Hypothalamus (tissue), 51 donors: ENCODE measurements at places on chromosomes 16 and 17.

DNA sequence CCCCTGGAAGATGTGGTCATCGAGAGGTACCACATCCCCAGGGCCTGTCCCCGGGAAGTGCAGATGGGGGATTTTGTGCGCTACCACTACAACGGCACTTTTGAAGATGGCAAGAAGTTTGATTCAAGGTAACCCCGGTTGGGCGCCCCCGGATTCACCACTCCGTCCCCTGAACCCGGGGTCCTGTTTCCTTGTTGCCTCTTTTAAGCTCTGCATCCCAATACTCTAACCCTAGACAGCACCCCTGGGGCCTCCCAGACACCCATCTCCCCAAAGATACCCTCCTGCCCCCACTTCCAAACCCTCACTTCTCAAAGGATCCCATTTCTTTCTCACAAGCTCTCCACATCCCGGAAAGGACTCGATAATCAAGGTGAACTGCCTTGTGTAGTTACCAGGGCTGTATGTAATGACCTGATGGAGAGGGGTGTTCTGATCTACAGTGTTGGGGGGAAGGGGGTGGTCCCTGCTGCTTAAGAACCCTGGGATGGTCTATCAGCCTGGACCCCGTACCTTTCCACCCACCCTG lies 412 bp downstream of the FKBP10 start:
- DNase-seq, result no peak

GRCh38 chr16:56424791-56425438 lies 430 bp downstream of the AMFR start:
- DNase-seq, result peak; percentile 37

- no peak for DNase-seq
Measured at GRCh38 chr17:27423651-27424050, 32.6 kb upstream of the KSR1 start.

DNA sequence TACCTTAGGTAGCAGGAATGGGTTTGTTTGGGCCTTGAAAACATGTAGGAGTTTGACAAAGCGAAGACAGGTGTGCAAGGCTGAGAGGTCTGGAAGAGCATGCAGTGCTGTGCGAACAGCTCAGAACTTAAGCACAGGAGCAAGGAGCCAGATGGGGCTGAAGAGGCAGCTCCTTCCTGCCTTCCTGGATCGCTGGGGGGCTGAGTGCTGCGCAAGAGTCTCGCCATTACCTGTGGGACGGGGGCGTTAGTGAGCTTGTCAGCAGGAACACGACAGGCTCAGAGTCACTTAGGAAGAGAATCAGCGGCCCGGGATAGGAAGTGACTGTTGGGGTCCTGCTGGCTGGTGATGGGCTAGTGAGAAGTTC lies 464 bp upstream of the MRM1 start:
- no peak for DNase-seq

GRCh38 chr17:29041571-29041970 lies 1.4 kb upstream of the PIPOX start:
- DNase-seq, result no peak

DNA sequence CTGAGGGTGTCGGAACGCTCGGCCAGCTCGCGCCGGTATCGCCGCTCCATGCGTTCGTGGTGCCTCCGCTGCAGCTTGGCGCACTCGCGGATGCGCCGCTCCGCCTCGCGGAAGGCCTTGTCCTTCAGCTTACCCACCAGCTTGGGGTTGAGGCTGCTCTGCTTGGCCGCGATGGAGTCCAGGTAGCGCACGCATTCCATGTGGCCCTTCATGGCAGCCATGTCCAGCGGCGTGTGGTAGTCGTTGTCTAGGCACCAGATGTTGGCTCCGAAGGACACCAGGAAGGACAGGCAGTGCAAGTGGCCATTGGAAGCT lies 2.8 kb downstream of the USH1G start:
- no peak for DNase-seq

GRCh38 chr17:40095944-40096791 lies 4.2 kb downstream of the NR1D1 start:
- DNase-seq, result no peak

DNA sequence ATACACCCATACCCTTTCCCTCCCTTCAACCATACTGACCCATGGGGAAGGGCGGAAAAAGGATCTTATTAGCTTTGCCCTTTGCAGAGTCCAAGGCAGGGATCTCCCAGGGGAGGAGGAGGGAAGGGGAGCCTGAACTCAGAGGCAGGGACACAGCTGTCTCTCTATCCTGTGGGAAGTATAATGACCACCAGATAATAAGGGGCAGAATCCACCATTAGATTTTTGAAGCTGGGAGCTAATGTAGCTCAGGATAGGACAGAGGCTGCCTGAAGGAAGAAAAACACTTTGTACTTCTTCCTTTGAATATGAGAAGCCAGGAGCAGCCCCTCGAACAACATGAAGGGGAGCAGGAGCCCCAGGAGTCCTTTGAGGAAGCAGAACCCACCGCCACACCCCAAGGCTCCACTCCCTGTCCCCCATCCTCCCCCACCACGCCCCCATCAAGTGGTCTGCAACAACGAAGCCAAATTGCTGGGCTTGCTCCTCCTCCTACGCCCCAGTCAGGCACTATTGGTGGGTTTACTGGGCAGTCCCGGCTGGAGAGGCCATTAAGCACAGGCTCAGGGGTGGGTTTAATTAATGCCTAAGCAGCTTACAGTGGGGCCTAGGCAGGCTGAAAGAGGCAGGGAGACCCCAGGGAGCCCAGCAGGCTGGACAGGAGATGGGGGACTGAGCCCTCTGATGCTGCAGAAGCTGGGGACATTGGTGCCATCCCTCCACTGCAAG lies 5.3 kb downstream of the MPP2 start:
- no peak for DNase-seq

GRCh38 chr16:2777903-2778629 lies 986 bp upstream of the ELOB start:
- peak; percentile 64 for DNase-seq

DNA sequence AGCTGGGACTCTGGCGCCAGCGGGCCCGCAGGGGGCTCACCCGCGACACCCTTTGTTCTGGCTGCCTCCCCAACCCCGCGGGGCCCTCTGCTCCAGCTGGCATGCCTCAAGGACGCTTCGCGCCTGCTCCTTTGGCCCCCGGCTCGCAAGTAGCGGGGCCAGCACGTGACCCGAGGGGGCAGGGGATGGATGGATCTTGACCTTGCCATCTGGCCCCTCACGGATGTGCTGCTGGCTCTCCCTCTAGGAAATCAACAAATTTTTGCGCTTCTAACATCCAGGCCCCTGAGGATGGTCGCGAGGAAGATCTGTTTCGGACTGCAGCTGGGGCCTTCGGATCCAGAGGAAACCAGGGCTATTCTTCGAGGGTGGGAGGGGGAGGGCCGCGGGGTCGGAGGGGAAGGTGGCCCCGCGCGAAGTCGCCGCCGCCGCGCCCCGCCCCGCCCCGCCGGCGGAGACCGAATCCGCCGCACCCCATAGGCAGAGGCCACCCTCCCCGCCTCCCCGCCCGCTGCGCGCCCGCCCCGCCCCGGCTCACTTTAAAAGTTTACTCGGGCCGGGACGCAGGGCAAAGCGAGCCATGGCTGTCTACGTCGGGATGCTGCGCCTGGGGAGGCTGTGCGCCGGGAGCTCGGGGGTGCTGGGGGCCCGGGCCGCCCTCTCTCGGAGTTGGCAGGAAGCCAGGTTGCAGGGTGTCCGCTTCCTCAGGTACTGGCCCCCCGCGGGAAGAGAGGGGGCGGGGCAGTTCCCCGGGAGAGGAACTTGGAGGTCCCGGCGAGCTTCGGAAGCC lies at the start of gene ACSF2:
ACSF2 (plus strand) TSS at position 537 of the 790 bp plus-strand sequence; CDS start at position 581, 44 bp downstream.
- DNase-seq, result peak; percentile 16

DNA sequence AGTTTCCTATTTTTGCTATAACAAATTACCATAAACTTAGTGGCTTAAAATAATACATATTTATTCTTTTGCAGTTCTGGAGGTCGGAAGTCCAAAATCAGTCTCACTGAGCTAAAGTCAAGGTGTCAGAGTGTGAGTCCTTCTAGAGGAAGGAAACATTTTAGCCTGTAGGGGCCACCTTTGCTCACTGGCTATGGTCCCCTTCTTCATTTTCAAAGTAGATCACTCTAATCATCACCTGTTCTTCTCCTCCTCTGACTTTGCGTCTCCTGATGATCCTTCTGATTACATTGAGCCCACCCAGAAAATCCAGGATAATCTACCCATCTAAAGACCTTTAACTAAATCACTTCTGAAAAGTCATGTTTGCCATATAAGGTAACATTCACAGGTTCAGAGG lies 534.4 kb upstream of the SALL1 start:
- no peak for DNase-seq

- no peak for DNase-seq
Measured at GRCh38 chr16:47904691-47905090, 251.1 kb downstream of the ABCC12 start.

DNA sequence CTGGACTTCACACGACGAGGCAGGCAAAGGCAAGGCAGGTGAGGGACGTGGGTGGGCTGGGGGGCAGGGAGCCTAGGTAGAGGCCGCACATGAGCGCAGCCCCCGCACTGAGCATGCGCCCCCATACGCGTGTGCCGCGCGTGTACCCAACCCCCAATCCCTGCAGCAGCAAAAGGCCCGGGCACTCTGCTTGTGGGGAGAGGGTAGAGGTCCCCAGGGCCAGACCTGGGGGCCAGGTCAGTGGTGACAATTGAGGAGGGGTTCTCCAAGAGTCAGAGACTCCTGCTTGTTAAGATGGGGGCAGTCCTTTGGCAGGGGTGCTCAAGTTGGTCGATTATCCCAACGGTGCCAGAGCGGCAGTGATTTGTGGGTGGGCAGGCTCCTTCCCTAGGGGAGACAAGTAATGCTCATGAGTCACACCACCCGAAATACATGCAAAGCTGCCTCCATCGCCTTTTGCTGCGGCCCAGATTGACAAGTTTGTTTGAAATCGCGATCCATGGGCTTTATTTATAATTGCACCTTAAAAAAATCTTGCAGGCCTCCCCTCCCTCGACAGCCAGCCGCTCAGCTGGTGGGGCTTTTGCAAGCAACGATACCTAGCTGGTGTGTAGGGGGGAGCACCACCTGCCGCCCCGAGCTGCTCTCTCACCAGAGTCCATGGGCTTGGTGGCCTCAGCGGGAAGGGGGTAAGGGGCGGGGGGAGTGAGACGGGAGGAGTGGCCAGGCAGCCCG lies 1.1 kb upstream of the GIT1 start:
- no peak for DNase-seq

DNA sequence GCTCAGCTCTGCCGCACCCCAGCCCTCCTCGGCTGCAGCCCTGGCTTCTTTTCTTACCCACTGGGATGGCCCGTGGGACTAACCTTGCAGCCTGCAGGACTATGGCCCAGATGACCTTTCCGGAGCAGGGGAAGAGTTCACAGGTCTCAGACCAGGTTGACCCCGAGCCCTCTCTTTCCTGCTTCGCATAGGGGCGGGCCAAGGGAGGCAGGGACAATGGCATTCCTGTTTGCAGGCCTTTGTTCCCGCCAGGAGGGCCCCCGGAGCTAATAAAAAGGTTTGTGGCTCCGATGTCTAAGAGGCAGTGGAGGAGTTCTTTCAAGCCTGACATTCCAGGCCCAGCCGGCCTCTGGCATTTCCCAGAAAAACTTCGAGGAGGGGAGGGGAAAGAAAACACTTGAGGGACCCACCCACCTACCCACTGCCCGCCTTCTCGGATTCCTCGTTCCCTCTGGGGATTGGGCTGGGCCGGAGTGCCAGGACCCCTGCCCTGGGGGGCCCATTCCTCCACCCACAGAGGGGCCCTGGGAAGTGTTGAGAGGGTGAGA lies 5.8 kb upstream of the SOCS3 start:
- DNase-seq, result no peak

DNA sequence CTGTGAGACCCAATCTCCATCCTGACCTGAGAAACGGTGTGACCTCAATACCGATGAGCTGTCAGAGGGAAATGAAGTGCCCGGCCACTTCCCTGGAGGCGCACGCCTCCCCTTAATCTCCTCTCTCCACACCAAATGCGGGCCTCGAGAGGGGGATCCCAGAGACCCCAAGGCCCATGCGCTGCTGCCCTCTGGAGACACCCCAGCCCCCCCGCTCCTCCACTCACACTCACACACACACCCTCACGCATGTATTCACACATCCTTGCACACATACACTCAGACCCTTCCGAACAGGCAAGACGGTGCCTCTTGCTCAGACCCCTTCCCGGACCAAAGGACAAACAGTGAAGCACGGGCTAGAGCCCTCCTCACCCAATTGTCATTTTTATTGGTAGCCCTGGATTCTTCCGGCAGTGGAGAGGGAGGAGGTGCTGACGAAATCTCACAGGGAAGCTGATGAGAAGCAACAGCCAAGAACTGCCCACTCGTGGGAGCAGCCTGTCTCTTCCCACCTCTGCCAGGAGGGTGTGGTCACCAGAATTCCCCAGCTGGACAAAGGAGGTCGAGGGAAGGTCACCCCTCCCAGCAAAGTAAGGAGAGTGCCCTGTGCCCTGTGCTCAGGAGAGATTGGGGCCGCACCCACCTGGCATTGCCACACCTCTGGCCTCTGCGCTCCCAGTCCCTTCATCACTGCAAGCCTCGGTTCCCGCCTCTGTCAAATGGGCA lies 136.0 kb upstream of the TNRC6C start:
- DNase-seq, result no peak

DNA sequence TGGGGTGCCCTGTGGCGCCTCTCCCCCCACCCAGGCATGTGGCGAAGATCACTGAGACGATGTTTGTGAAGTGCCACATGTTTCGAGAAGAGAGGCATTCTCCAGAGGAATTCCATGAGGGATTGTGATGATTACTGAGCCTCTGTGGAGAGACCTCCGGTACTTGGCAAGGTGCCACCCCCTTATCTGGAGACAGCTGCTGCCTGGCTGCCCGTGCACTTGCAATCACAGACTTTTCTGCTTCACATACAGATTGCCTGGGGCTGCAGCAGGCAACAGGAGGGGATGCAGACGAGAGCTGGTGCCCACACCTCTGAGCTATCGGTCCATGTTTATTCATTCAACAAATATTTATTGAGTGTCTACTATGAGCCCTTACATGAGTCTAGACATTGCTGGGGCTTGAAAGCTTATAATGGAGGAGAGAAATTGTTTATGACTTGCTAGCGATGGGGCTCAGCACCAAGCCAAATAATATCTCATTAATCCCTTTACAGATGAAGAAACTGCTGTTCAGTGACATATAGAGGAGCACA lies 317.2 kb upstream of the ZFHX3 start:
- no peak for DNase-seq

GRCh38 chr17:37305406-37305905 lies 70.3 kb upstream of the C17orf78 start:
- no peak for DNase-seq

GRCh38 chr16:16865374-16865773 lies 486.4 kb downstream of the NPIPA7 start:
- no peak for DNase-seq

GRCh38 chr17:80513892-80514291 lies 30.7 kb upstream of the RPTOR start:
- DNase-seq, result no peak
